Natural killer cell (primary cell): ENCODE measurements at places on chromosomes 13 and 19. TPM values are rescaled to one million over a fixed set of nuclear protein-coding genes. Genes with fewer than 3 reads are reported as not detected.
A peak's percentile ranks its signal among the peaks of the same experiment; 100 is the strongest.

DNA sequence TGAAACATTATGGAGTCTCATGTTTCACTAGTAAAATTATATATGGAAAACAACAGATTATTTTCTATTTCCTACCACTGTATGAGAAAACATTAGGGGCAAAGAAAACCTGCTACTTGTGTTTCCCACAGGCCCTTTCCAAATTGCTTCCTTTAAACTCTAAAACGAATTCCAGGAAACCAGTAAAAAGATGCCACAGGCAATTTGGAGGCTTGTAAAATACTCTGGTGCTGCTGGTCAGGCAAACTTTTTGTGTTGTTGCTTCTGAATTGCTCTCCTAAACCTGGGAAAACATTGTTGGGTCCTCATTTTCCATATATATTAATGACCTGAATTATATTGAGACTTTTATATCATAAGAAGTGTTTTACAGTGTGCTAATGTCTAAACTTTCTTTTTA lies 141.5 kb downstream of the TDRD3 start:
- peaks cover 7% of the 10 kb centered on the region for H3K36me3 ChIP-seq
- no peak overlapping the region for H3K4me3 ChIP-seq
- H3K4me1 ChIP-seq = no peaks in the 10 kb centered on the region
- no peak for DNase-seq
- H3K27ac ChIP-seq = no peak overlapping the region

DNA sequence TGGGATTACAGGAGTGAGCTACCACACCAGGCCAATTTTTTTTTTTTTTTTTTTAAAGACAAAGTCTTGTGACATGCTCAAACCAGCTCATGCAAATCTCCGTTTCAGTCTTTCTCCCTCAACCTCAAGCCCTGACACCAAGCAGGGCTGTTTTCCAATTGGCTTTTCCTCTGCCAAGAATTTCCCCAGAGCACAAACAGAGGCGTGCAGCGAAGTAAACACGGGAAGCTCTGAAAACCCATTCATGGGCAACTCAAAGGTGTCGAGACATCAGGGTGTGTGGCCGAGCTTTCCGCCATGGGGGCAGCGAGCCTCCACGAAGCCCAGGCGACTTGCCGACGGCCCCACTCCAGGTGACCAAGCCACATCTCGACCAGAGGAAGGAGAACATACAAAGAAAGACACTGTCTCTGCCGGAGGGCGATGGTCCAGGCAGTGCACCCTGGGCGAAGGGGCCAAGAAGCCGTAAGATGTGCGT lies 70.0 kb downstream of the INSR start:
- DNase-seq = no peak
- no peaks in the 10 kb centered on the region for H3K36me3 ChIP-seq
- H3K27me3 ChIP-seq = no peaks in the 10 kb centered on the region
- no peak overlapping the region for H3K27ac ChIP-seq

DNA sequence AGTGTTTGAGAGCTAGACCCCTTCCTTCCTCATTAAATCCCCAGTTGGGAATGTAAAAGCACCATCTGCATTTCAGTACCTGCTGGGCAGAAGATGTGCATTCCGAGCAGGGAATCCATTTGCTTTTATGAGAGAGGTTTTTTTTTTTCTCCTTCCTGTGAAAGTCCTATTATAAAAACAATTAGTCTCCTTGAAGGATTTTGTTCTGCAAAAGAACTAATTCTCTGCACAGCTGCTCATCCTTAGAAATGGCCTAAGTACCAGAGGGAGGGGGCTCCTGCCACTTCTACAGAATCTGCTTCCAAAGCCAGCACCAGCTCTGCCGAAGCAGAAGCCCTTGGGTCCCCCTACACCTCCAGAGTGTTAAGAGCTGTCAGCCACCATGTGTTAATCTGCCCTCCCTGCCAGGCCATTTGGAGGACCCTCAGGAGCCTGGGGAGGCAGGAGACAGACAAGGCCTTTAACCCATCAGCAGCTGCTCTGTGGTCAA lies 36.4 kb upstream of the SERPINE3 start:
- no peak overlapping the region for H3K4me3 ChIP-seq
- no peaks in the 10 kb centered on the region for H3K36me3 ChIP-seq
- no peak overlapping the region for H3K27ac ChIP-seq
- no peaks in the 10 kb centered on the region for H3K27me3 ChIP-seq

The RYR1 gene
- 0.65 TPM for total RNA-seq

GRCh38 chr13:92103689-92104153 lies 705.3 kb downstream of the GPC5 start:
- H3K36me3 ChIP-seq = no peaks in the 10 kb centered on the region
- H3K27me3 ChIP-seq = no peaks in the 10 kb centered on the region
- no peak overlapping the region for H3K27ac ChIP-seq
- H3K4me1 ChIP-seq = no peaks in the 10 kb centered on the region
- H3K4me3 ChIP-seq = no peak overlapping the region
- no peak for DNase-seq

The EBI3 gene
- not detected for total RNA-seq

DNA sequence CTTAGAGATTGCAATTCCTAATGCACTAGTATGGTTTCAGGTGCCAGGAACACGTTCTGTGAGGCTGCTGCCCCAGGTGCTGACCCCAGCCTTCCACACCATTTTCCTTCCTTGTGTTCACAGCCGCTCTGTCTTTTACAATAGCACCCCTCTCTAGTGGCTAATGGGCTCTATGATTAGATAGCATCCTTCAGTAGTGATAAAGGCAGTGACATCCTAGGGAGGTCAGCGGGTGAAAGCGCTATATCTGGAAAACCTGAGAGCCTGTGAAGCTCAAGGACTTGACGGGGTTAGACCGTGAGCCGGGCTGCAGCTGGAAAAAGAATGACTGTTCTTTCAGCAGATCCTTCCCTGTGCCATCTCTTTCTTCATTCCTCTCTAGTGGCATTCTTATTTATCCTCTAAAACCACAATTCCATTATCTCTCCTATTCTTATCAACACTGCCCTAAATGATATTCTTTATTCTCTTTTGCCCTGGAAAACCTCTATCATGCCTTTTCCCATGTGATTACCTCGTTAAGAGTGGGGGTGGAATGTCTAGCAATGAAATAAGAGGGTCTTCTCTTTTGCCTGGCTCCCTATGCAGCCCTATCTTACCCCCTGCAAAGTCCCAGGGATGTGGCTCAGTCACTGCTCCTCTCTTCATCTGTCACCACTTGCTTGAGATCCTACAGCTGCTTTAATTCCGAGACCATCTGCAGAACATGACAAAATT lies 21.8 kb downstream of the ALOX5AP start:
- H3K27me3 ChIP-seq = no peaks in the 10 kb centered on the region
- H3K36me3 ChIP-seq = peaks cover 25% of the 10 kb centered on the region
- DNase-seq = no peak

DNA sequence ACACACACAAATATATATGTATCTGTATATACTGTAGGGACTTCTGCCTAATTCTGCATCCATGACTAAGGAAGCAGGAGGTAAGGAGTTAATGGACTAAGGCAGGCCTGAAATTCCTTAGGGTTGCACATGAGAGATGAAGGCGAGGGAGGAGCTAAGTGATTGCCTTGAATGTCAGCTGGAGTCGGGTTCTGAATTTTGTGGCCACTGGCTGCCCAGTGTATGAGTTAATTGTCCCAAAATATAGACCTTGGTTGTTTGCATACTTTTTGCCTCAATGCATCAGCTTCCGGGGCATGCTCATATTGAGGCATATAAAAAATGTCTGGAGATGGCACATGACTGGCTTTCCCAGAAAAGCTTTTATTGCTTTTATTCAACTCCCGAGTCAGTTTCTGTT lies 245.5 kb downstream of the TDRD3 start:
- no peak overlapping the region for H3K27ac ChIP-seq
- no peak for DNase-seq
- H3K4me3 ChIP-seq = no peak overlapping the region
- no peaks in the 10 kb centered on the region for H3K4me1 ChIP-seq
- H3K27me3 ChIP-seq = no peaks in the 10 kb centered on the region
- no peaks in the 10 kb centered on the region for H3K36me3 ChIP-seq

- DNase-seq = no peak
- no peaks in the 10 kb centered on the region for H3K27me3 ChIP-seq
- no peak overlapping the region for H3K27ac ChIP-seq
- H3K36me3 ChIP-seq = no peaks in the 10 kb centered on the region
- H3K4me1 ChIP-seq = no peaks in the 10 kb centered on the region
- H3K4me3 ChIP-seq = no peak overlapping the region
Measured at GRCh38 chr13:76822698-76823267, 63.4 kb downstream of the KCTD12 start.

DNA sequence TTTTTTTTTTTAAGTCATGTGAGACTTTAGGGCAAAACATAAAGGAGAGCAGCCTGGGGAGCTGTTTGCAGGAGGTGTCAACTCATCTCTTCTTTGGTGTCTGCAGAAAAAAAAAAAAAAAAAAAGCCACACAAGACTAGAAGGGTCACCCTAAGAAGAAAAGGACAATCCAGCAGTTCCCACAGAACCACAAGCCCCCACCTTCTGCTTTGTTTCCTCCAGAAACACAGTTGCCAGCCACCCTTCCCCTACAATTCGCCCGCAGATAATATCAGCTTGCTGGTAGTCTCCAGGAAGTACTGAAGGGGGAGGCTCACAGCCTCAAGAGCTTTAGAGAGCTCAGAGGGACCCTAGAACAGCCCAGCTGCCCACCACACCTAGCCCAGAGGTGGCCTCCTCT lies 22.3 kb upstream of the ZBTB7A start:
- peak overlapping the region; percentile 28 for H3K4me3 ChIP-seq
- H3K27me3 ChIP-seq = no peaks in the 10 kb centered on the region
- peak; percentile 86 for DNase-seq

The CEBPG gene
- 28.1 TPM for total RNA-seq

- H3K27me3 ChIP-seq = no peaks in the 10 kb centered on the region
- no peaks in the 10 kb centered on the region for H3K36me3 ChIP-seq
- no peak overlapping the region for H3K27ac ChIP-seq
Measured at GRCh38 chr13:38767506-38768265, 80.8 kb downstream of the FREM2 start.

The CNN2 gene
- 179 TPM for total RNA-seq

The ZNF730 gene
- total RNA-seq = 0.34 TPM
